ENCODE measurements at places on chromosomes 7 and 10.

DNA sequence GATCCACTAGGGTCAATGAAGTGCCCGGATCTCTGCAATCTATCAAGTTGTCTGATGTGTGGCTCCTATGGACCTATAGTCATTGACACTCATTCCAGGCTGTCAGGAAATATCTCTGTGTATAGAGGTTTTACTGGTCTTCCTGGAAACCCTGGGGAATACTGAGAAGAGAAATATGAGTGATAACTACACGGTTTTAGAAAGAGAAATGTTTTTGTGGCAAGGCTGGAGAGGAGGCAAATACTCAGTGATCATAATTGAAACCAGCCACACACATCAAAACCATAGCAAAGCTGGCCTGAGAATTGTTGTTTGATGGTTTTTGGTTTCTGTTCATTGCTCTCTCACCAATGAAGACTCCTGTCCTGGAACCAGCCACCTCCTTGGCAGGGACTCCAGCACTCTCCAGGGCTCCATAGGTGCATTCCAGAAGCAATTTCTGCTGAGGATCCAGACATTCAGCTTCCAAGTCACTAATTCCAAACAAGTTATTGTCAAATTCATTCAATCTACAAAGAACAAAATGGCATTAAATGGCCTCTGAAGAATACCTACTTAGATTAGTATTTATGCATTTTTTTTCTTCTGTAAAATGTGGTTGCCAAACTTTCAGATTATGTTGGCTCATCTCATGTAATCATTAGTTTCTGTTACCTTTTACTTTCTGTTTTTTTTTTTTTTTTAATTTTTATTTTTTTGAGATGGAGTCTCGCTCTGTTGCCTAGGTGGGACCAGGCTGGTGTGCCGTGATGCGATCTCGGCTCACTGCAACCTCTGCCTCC lies 108.6 kb upstream of the ABI1 start:
- no peak for DNase-seq

- DNase-seq: no peak
Measured at GRCh38 chr7:30406664-30407425, 71.7 kb downstream of the NOD1 start.

GRCh38 chr7:142788303-142789289 lies 17.8 kb downstream of the PRSS2 start:
- no peak for DNase-seq

DNA sequence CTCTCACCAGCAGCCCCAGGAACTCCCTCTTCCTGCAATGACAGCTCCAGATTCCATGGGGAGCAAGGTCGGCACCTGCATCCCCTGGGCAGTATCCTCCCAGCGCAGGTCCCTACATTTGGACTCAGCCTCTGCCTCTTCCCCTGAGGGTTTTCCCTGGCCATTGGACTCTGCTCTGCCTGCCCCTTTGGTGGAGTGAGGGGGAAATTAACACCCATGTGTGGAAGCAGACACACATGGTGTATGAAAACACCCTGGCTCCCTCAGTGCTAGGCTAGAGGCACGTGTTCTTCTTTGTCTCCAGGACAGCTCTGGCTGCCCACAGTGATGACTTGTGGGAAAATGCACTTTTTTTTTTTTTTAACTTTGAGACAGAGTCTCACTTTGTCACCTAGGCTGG lies 8.4 kb downstream of the PRF1 start:
- no peak for DNase-seq

DNA sequence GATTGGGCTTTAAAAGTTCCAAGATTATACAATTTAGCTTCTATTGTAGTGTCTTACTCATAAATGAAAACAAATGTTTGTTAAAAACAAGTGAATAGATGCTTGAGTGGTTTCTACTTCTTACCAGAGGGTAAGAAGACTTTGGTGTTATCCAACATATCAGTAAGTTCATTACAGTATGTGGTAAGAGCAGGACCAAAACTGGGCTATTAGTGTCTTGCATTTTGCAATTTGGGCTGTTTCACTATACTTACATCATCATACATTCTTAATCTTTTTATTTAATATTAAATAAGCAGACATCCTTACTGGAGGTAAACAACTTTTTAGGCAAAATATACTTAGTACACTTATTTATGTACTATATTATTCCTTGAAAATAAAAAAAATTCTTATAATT lies 248.4 kb upstream of the HGF start:
- DNase-seq: no peak

GRCh38 chr10:99966306-99966705 lies 43.4 kb downstream of the DNMBP start:
- no peak for DNase-seq

Measured in NCI-H446 (cell line).